ENCODE measurements at places on chromosomes 5 and 9.

GRCh38 chr9:104485014-104485413 is 19.0 kb upstream of the OR13F1 start:
- no peak for DNase-seq

DNA sequence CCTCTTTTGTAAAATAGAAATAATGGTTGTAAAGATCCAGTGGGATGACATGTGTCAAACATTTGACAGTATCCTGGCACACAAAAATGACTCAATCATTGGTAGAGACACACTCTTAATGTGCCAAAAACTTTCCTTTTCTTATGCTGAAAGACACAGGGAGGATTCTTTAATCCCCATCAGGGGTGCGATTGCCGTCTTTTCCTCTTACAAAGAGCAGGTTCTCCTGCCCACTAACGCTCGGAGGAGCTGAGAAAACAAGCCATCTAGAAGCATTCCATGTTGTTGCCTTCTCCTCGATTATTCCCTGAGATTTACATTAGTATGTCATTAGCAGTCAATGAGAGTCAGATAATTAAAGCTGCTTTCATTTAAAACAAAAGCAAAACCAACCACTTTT is 342.6 kb upstream of the CCNH start:
- DNase-seq, result no peak

DNA sequence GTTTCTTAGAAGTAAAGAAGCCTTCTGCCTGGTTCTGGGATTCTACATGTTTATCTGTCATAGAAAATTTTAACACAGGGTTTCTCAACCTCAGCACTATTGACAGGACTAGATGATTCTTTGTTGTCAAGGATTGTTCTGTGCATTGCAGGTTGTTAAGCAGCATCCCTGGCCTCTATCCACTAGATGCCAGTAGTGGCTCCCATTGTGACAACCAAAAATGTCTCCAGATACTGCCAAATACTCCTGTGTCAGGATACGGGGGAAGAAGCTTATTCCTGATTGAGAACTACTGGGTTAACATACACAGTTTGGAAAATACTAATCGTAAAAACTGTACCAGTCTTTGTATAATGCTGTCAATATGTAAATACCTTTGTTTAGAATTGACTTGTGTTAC is 167.1 kb downstream of the NIPBL start:
- DNase-seq, result no peak

DNA sequence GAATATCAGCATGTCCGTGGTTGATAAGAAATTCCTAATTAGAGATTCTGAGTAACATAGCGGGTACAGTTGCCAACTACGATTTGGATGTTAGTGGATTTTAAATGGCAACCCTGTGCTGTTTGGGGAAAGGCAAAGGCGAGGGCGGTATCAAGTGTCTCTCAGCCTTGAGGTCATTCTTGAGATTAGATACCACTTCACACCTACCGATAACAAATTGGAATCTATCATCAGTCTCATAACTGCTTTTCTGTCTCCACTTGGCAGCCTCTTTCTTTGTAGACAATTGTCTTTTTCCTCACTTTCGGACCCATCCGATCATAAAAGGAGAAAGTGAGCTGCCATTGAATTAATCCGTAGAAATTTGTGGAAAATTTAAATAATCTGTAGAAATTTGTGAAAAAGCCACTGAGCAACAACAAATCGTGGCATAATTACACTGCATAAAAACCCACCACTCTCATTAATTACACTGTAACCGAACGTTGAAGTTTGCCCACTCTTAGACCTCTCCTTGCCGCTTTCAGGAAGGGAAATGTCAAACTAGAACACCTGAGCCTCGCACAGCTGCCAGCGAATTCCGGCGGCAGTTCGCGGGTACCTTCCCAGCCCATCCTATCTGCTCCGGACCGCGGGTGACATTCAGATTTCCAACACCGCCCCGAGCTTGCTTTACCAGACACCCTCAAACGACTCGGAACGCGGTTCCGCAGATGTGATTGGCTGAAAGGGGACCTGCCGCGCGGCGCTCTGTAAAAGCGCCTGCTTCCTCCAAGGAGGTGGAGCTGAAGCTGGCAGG is 849 bp upstream of the RGMB start:
- DNase-seq, result no peak

- no peak for DNase-seq
Observed at GRCh38 chr9:7328453-7328852, 471.1 kb downstream of the DMAC1 start.

GRCh38 chr9:4082948-4083347 is 216.9 kb downstream of the GLIS3 start:
- no peak for DNase-seq

DNA sequence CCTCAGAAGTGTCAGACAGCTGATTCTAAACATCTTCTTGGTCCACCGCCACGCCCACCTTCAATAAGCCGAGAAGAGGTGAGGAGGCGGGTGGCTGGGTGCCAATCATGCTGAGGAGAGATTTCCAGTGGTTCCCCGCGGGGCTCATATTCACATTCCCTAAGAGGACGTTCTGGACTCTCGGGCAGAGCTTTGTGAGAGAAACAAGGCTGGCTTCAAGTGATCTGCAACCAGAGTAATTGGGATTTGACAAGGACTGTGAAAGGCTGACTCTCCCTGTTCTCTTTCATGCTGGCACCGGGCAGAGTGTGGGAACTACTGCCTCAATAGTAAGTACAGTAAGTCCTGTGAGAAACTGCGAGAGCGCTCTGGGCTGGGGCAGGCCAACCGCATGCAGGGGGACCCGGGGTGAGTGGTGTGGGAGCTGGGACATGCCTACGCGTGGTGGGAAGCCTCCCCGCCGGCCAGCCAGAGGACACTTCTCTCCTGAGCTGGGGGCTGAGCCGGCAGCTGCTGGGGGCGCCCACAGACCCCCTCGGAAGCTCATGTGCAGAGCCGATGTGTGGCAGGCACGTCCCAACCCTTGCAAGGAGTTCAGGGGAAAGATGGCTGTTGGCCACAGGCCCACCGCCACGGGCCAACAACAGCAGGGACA is 110.9 kb downstream of the LIFR start:
- no peak for DNase-seq

GRCh38 chr5:80962630-80963520 is 2.7 kb downstream of the RASGRF2 start:
- no peak for DNase-seq

- no peak for DNase-seq
Observed at GRCh38 chr9:101736717-101737116, 1.7 kb downstream of the GRIN3A start.

- DNase-seq, result peak; percentile 61
Observed at GRCh38 chr5:65721720-65722574, at the start of the genes NLN and SGTB. Gene NLN (plus strand): TSS chr5:65722205. CDS start chr5:65722374, 169 bp downstream. Gene SGTB (minus strand): TSS chr5:65722109. CDS start chr5:65720807, 1,302 bp downstream.

GRCh38 chr9:106779796-106780195 is 83.2 kb upstream of the ZNF462 start:
- no peak for DNase-seq

- DNase-seq, result no peak
Observed at GRCh38 chr5:59562756-59563389, 330.7 kb downstream of the PDE4D start.

- no peak for DNase-seq
Observed at GRCh38 chr9:109780453-109781033, 545 bp downstream of the PALM2AKAP2 start.

DNA sequence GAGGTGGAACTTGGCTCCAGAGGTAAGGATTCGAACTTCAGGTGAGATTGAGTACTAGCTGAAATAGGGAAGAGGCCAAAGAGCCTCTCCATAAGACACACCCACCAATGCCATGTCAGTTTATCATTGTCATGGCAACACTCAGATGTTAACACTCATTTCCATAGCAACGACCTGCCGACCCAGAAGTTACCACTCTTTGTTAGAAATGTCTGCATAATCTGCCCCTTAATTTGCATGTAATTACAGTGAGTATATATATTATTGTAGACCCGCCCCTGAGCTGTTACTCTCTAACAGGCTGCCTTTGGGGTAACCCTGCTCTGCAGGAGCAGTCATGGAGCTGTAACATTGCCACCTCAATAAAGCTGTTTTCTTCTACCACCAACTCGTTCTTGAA is 10.2 kb upstream of the NTRK2 start:
- DNase-seq, result no peak

DNA sequence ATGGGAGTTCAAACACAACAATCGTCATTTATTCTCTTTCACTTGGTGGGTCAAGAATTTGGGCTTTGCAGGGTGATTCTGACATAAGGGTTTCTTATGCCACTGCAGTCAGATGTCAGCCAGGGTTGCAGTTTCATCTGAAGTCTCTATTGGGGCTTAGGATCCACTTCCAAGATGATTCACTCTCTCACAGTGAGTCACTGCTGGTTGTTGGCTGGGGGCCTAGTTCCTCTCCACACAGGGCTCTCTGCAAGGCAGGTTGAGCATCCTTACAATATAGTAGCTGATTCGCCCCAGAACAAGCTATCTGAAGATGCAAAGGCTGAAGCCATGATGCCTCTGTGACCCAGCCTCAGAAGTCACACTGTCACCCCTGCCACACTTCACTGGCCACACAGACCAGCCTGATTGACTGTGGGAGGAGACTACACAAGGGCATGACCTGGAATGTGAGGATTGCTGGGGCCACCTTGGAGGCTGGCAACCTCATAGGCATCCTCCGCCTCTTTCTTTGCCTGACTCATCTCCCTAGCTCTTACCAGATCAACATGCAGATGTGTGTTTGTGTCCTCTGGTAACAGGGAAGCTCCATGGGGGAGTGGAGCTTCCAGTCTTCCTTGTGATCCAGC is 4.5 kb upstream of the CARD19 start:
- DNase-seq, result peak; percentile 46

DNA sequence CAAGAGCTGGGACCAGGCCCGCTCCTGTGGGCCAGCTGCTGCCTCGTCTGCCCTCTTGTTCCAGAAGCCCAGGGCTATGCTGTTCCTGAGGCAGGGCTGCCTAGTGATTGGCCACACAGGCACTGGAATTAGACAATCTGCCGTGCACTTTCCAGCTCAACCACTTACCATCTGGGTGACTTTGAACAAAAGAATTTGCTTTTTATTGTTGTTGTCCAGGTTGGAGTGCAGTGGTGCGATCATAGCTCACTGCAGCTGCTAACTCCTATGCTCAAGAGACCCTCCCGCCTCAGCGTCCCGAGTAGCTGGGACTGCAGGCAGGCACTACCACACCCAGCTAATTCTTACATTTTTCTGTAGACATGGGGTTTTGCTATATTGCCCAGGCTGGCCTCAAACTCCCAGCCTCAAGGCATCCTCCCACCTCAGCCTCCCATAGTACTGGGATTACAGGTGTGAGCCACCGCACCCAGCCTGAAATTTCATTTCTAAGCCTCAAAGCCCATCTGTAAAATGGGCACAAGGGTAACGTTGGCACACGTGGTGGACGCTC is 1.2 kb upstream of the NEK6 start:
- no peak for DNase-seq

DNA sequence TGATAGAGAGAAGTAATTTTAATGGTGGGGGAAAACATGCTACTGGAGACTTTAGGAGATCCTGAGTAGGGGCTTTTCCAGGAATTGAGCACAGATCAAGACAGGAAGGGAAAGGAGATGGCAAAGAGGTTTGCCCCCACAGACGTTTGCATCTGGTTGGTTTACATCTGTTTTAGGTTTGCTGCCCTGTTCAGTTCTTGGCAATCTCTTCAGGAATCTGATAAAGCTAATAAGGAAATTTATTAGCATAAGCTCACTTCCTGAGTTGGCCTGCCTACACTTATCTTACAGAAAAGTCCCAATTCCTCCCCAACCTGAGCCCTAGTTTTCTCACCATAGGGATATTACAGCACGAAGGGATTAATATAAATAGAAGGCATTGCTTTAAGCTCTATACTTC is 3.4 kb upstream of the CFAP95 start:
- no peak for DNase-seq

GRCh38 chr9:98516897-98517503 is 191.7 kb downstream of the GABBR2 start:
- no peak for DNase-seq

DNA sequence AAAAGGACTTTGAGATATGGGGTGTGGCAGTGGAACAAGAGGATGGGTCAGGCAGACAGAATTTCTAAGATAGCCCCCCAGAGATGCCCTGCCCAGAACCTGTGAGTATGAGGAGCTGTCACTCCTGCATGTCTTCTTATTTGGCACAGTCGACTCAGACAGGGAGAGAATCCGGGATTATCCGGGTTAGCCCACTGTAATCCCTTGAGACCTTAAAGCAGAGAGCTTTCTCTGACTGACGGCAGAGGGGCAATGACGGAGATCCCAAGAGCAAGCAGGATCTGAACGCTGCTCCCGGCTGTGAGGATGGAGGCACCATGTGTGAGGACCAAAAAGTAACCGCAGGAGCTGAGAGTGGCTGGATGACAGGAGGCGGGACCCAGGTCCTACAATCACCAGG is 8.8 kb upstream of the NHP2 start:
- DNase-seq, result no peak

- DNase-seq, result no peak
Observed at GRCh38 chr5:117473165-117473564, 898.5 kb upstream of the SEMA6A start.

- no peak for DNase-seq
Observed at GRCh38 chr5:90930756-90931431, 372.3 kb downstream of the ADGRV1 start.

DNA sequence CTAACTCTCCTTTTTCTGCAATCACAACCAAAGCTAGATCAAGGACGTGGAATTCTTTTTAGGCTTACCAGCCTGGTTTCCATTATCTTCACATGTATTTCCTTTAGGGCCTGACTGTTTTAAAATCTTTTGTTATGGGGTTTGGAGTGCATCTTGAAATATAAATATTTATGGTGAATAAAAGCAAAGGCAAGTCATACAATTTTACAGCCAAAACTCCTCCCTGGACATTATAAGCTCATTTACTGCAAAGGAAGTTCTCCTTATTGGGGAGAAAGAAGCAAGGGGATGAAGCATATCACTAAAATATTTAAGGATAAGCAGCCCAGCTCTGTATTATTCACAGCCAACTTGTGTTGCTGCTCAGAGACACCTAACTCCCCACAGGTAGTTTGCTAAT is 132.2 kb upstream of the TARS1 start:
- no peak for DNase-seq

DNA sequence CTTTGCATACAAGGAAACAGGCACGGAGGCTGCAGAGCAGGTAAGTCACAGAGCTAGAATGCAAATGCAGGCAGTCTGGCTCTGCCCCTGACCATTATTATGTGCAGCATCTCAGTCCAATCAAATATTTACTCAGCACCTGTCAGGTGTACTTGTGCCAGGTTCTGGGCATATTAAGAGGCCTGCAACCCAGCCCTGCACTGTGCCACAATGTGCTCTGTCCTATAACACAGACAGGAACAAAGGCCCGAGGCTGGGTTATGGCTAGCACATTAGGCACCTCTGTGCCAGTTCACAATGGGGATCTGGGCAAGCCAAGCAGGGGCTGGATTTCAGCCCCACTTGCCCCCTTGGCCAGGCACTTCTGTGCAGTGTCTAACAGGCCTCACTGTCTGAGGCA is 14.0 kb downstream of the ARL15 start:
- DNase-seq, result no peak

DNA sequence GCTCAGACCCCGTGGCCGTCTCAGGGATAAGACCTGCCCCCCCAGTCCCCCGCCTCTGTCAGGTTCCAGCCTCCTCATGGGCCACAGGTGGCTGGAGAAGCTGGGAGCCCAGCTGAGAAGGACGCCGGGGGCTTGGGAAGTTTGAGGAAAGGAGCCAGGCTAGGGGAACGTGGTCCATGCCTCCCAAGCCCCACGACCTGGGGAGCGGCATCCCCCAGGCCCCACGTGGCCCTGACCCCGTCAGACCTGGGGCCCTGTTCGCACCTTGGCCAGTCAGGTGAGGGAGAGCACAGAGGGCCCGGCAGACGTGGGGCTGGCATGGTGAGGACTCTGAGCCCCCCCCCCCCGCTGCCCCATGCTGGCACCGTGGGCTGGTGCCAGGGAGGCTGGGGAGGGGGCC is 3.7 kb downstream of the GPSM1 start:
- DNase-seq, result no peak

Measured in stimulated activated CD8-positive, alpha-beta memory T cell treated with anti-CD3 and anti-CD28 coated beads, Interleukin-7, amount 100 ng/mL, for 24 hours (primary cell).